ENCODE measurements at places on chromosomes 12 and 14.
A peak's percentile ranks its signal among the peaks of the same experiment; 100 is the strongest.

GRCh38 chr12:108804271-108804953 is 53.0 kb downstream of the SSH1 start:
- DNase-seq, result no peak

DNA sequence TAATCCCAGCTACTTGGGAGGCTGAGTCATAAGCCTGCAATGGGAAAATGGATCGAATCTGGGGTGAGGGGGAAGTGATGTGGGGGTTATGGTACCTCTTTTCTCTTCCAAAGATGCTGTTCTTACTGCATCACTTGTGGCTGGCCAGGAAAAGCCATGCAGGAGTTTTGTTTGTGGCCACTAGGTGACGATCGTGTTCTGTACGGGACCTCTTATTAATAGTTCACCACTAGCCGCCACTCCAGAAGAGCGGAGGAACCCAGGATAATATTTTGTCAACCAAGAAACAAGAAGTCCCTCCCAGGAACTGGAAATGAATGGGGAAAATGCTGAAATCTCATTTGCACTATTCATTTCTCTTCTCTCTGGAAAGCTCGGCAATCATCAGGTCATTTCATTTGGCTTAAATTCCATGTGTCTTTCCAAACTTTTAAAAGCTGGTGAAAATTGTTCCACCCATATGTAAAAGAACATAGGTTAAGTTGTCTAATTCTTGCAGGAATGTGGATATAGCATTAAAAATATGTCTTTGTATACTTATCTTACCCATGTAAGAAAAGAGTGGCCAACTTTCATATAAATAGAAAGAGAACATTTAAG is 8.9 kb downstream of the GPR65 start:
- peak; percentile 48 for DNase-seq

- no peak for DNase-seq
Observed at GRCh38 chr12:65152012-65152411, 17.4 kb upstream of the LEMD3 start.

DNA sequence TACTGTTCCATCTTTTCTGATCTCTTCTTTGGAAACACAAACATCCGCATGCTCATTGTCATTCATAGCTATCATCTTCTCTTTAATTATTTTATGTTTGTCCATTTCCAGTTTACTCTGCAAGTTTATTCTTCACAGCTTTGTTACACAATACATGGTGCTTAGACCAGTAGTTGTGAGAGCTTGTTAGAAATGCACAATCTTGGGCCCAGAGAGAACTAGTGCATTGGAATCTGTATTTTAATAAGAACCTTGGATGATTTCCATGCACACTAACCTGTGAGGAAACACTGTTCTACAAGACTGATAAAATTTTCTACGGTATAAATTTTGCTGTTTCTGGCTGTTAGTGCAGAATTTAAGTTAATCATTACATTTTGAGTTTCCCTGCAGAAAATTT is 59.3 kb upstream of the SLC2A13 start:
- DNase-seq, result no peak

- peak; percentile 21 for DNase-seq
Observed at GRCh38 chr14:56131865-56132833, 13.9 kb downstream of the PELI2 start.

All from activated CD4-positive, alpha-beta memory T cell treated with anti-CD3 and anti-CD28 coated beads for 36 hours (primary cell).